ENCODE measurements at places on chromosomes 11 and 22. TPM values are rescaled to one million over a fixed set of nuclear protein-coding genes. Genes with fewer than 3 reads are reported as not detected.

SPDYC gene
- total RNA-seq, result not detected

GRCh38 chr22:22893891-22894739 lies 6.5 kb downstream of the IGLL5 start:
- DNase-seq, result no peak

DNA sequence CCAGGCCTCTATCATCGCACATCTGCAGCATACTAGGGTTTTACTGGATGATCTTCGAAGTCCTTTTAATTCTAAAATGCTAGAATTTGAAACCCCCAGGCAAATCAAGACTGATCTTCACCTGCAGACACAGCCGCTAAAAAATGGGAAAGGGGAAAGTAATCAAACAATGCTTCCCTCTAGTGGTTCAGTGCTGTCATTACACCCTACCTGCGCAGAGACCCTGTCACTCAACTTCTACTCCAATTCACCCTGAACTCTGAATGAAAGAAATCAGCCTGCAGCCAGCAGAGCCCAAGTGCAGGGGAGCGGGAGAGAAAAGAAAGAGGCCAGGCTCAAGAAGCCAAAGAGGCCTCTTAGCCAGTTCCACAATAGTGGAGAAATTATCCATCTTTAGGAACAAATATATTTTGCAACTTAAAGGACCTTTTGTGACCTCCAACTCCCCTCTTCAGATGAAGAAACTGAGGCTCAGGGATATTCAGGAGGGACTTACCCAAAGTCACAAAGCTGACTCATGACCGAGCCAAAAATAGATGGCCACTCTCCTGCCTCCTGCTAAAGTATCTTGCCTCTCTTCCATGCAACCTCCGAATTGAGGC lies 33.0 kb downstream of the SERGEF start:
- DNase-seq, result peak; percentile 30

IFITM1 gene
- total RNA-seq, result 5.4 TPM

DNA sequence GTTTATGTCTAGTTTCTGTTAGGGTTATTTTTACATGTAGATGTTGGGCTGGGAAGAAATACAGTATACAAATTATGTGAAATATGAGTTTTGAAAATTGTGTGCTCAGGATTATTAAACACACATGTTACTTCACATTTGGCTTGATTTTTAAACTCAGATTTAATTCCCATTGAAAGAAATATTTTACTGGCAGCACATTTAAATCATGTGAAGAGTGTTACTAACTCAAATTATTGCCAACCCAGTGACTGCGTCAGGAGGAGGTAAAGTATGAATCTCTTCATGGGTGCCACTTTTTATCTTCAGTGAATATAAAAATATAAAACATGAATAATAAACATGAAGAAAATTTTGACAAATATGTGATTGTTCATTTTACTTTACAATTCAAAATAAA lies 457.5 kb upstream of the CCDC179 start:
- no peak for DNase-seq

GRCh38 chr11:134032501-134033091 lies 36.3 kb upstream of the JAM3 start:
- DNase-seq, result no peak

DNA sequence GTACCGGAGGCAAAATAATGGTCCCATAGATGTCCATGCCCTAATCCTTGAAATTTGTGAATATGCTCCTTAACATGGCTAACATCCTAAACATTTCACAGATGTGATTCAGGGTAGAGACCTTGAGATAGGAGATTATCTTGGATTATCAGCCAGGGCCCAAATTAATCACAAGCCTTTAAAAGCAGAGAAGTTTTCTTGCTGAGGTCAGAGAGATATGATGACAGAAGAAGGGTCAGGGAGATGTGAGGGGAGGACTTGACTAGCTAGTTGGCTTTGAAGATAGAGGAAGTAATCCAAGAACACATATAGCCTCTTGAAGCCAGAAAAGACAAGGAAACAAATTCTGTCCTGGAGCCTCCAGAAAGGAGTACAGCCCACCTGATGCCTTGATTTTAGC lies 19.1 kb upstream of the FDX1 start:
- no peak for DNase-seq

NXPE4 gene
- not detected for total RNA-seq

GRCh38 chr11:115552151-115552772 lies 48.0 kb upstream of the CADM1 start:
- no peak for DNase-seq

- no peak for DNase-seq
Observed at GRCh38 chr22:49869086-49869830, 15.6 kb downstream of the ZBED4 start.

GRCh38 chr11:1201395-1202153 lies 21.3 kb upstream of the MUC5B start:
- DNase-seq, result no peak
